ENCODE measurements at places on chromosomes 16 and 17.

- no peak overlapping the region for H3K27ac ChIP-seq
- H3K36me3 ChIP-seq: no peaks in the 10 kb centered on the region
- no peaks in the 10 kb centered on the region for H3K27me3 ChIP-seq
- DNase-seq: no peak
- H3K4me1 ChIP-seq: no peaks in the 10 kb centered on the region
These were observed 973.5 kb downstream of the CDH11 start for GRCh38 chr16:64148356-64148755.

DNA sequence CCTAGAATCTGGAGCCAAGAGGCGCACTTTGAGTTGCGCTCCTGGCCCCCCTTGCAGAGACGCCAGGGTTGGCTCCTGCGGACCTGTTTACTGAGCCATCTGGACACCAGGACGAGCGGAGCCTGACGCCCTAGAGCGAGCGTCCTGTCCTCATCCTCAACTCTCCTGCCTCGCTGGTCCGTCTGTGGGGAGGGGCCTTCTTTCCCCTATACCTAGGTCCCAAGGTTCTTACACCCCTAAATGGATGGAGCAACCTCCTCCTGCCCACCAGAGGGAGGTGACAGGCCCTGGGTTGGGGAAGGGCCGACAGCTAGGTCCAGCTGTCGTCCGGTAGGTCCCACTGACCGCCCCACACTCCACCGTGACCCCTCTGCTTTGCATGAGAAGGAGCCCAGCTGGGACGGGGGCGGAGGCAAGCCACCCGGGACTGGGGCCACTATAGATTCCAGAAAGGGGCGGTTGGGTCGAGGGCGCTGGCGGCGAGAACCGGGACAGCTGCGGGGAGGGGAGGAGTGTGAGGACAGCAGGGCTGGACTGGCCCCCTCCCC is 3.1 kb upstream of the LHX1 start:
- no peak for DNase-seq
- no peak overlapping the region for H3K27ac ChIP-seq
- no peak overlapping the region for H3K4me3 ChIP-seq
- peaks cover 33% of the 10 kb centered on the region for H3K4me1 ChIP-seq

DNA sequence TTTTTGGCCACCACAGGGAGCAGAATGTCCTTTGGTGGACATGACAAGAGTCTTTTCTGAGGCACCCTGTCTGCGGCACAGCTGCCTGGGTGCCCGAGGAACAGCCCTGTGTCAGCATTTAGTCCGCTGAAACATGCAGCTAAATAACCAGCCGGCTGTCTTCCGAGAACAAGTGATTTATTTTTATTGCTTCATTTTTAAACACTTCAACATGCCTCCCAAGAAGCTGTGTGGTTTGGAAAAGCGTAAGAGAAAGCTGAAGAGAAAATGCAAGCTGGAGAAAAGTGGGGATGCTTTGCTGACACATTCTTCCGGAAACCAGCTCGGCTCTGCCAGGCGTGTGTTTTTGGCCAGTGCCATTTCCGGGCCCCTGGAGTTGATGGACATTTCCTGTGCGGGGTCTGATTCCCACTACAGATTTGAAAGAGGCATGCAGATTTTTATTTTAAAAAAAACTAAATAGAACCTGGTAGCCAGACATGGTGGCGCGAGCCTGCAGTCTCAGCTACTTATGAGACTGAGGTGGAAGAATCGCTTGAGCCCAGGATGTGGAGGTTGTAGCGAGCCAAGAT is 94.7 kb downstream of the SEC14L1 start:
- H3K4me1 ChIP-seq: no peaks in the 10 kb centered on the region
- no peak overlapping the region for H3K27ac ChIP-seq
- no peaks in the 10 kb centered on the region for H3K36me3 ChIP-seq
- H3K27me3 ChIP-seq: peaks cover 2% of the 10 kb centered on the region

- no peaks in the 10 kb centered on the region for H3K36me3 ChIP-seq
- no peak overlapping the region for H3K4me3 ChIP-seq
- H3K4me1 ChIP-seq: peaks cover 24% of the 10 kb centered on the region
- peak overlapping the region; percentile 6 for H3K27ac ChIP-seq
- no peaks in the 10 kb centered on the region for H3K27me3 ChIP-seq
These were observed 4.5 kb downstream of the C17orf50 start for GRCh38 chr17:35765086-35765710.

DNA sequence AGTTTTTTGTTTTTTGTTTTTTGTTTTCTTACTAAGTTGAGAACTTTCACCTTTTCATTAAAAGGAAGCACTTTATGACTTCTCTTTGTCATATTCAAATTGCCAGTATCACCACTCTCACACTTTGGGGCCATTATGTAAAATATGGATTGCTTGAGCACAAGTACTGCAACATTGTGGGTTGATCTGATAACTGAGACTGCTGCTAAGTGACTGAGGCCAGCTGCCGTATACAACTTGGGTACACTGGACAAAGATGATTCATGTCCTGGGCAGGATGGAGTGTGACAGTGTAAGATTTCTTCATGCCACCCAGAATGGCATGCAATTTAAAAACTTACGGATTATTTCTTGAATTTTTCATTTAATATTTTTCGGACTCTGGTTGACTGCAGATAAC is 7.8 kb downstream of the TTC19 start:
- no peaks in the 10 kb centered on the region for H3K27me3 ChIP-seq
- no peak overlapping the region for H3K27ac ChIP-seq
- peaks cover 40% of the 10 kb centered on the region for H3K36me3 ChIP-seq

DNA sequence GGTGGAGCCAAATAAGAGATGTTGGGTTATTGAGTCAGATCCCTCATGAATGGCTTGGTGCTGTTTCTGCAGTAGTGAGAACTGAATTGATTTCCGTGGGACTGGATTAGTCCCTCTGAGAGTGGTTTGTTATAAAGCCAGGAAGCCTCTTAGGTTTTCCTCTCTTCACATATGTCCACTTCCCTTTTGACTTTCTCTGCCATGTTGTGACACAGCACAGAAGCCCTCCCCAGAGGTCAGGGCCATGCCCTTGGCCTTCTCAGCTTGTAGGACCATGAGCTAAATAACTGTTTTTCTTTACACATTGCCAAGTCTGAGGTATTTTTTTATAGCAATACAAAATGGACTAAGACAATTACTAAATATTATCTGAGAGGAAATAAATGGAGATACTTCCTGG is 10.3 kb upstream of the HAPSTR1 start:
- no peak for DNase-seq
- H3K4me1 ChIP-seq: peaks cover 8% of the 10 kb centered on the region
- H3K27ac ChIP-seq: no peak overlapping the region
- no peak overlapping the region for H3K4me3 ChIP-seq
- H3K36me3 ChIP-seq: no peaks in the 10 kb centered on the region

DNA sequence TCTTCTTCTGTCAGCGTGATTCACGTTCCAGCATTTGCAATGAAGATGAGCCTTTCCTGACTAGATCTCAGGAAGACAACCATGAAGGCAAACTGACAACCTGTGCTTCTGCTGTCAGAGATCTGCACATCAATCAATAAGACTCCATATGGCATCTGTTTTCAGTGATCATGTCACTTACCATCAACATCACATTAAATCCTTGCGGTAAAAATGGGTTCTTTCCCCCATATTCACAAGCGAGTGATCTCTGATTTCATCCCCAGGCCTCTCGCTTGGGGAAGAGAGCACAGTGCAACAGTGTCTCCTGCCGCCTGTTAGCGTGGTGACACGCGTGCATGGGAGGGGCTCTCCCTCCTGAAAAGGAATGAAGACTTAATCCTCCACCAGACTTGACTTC is 11.1 kb downstream of the NACA2 start:
- no peaks in the 10 kb centered on the region for H3K36me3 ChIP-seq
- DNase-seq: no peak
- no peaks in the 10 kb centered on the region for H3K27me3 ChIP-seq

DNA sequence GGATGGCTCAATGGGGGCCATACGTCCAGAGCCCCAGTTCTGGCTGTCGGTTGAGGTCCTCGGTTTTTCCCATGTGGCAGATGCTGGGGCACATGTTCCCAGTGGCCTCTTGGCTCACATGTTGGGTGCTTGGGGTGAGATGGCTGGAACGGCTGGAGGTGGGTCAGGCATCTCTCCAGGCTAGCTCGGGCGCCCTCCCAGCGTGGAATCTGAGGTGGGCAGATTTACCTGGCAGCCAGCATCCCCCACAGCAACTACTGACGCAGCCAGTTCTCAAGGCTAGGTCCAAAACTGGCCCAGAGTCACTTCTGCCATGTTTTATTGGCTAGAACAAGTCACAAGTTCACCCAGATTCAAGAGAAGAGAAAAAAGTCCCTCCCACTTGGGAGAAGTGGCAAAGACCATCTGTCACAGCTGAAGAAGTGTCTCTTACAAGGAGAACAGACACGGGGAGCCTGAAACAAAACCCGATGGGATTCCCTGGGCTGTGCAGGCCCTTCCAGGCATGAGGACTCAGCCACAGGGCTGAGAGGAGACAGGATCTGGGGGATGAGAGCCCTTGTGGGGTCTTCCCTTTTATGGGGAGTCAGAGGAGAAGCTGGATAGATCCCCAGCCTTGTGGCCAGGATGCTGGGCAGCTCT is 15.2 kb downstream of the ACE start:
- H3K27me3 ChIP-seq: no peaks in the 10 kb centered on the region
- H3K27ac ChIP-seq: no peak overlapping the region
- H3K36me3 ChIP-seq: no peaks in the 10 kb centered on the region
- H3K4me1 ChIP-seq: no peaks in the 10 kb centered on the region
- no peak for DNase-seq
- H3K4me3 ChIP-seq: no peak overlapping the region

GRCh38 chr16:47574091-47575054 is 113.2 kb downstream of the PHKB start:
- no peak overlapping the region for H3K4me3 ChIP-seq
- no peaks in the 10 kb centered on the region for H3K4me1 ChIP-seq
- no peaks in the 10 kb centered on the region for H3K36me3 ChIP-seq

- no peaks in the 10 kb centered on the region for H3K27me3 ChIP-seq
- H3K36me3 ChIP-seq: no peaks in the 10 kb centered on the region
- H3K4me1 ChIP-seq: peaks cover 3% of the 10 kb centered on the region
- peak; percentile 26 for DNase-seq
These were observed 935 bp downstream of the USP32 start for GRCh38 chr17:60390925-60391470.

DNA sequence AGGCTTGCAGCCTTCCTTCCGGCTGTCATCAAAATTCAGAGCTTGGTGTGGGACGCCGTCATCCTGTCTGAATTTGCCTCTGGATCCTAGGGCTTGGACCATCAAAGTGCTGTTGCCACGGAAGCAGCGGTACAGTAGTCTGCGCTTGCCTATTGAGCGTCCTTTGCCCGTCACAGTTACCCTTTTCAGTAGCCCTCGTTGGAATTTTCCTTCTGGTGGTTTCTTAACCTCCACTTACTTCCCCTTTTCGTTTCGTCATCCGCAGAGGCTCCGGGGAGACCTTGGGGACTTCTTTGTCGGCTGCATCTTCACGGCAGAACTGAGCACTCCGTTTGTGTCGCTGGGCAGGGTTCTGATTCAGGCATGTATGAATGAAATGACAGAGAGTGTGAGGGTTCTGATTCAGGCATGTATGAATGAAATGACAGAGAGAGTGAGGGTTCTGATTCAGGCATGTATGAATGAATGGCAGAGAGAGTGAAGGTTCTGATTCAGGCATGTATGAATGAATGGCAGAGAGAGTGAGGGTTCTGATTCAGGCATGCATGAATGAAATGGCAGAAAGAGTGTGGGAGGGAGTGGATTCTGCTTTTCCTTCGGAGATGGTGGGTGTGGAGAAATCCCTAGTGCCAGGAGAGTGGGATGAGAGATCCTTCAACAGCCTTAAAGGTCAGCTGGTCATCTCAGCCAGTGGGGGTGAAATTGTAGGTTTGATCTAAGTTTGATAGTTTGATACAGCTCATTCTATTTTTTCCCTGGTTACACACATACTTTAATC is 8.0 kb downstream of the TLCD3A start:
- H3K27ac ChIP-seq: no peak overlapping the region
- H3K4me3 ChIP-seq: no peak overlapping the region
- H3K36me3 ChIP-seq: peaks cover 54% of the 10 kb centered on the region
- DNase-seq: peak; percentile 44
- H3K27me3 ChIP-seq: no peaks in the 10 kb centered on the region

DNA sequence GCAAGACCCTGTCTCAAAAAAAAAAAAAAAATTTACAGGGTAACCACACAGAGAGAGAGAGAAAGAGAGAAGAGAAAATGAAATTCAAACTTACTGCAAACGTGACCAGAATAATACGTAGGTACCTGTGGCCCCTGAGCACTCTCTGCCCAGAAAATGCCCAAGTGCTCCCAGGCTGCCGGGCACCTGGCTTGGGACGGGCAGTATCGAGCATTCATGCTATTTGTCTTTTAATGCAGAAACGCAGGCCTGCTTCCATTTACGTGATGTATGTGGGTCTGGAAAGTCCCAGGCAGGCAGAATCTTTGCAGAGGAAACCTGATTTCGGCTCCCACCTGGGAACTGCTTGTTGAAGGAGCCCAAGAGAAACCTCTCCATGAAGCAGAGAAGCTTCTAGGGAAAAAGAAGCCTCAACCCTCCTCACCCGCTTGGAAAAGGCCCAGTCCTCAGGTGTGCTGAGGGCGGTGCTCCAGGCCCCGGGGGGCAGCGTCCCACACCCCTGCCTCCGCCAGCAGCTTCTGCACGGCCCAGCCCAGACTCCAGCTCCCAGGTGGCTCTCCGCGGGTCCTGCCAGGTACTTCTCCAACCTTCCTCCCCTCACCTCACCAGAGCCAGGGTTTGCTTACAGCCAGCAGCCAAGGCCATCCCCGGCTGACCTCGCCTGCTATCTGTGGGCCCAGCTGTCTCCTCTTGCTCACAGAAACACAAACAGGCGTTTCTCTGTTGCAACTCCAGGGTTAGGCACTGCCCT is 14.0 kb downstream of the RPH3AL start:
- H3K27me3 ChIP-seq: no peaks in the 10 kb centered on the region
- no peak overlapping the region for H3K27ac ChIP-seq
- no peak overlapping the region for H3K4me3 ChIP-seq
- no peaks in the 10 kb centered on the region for H3K36me3 ChIP-seq

DNA sequence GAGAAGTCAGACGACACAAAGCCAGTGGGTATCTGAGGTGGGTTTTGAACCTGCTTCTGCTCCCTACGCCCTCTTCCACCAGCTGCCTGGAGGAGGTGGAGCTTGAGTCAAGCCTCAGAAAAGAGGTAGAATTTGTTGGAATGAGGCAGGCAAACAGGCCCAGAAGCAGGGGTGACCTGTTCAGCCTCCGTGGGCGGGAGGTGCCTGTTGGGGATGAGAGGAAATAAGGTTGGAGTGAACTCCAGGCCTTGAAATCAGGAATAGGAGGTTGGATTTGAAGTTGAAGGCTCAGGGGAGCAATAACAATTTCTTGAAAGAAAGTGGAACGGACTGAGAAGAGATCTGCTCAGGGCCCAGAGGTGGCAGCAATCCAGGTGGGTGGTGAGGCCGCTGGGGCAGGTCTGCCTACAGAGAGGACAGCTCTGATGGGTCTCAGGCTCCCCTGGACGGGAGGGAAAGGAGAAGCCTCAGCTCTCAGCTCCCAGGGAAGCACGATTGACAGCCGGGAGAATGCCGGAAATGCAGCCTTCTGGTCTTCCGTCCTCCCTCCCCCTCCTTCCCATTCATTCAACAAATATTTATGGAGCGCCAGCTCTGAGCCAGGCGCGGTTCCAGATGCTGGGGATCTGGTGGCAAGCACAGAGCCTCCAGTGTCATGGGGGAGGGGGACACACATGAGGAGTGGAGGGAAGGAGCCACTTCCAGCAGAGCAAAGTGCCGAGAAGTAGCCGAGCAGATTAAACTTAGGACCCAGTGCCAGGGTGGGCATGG is 61.9 kb upstream of the CIBAR2 start:
- DNase-seq: peak; percentile 69
- peaks cover 4% of the 10 kb centered on the region for H3K27me3 ChIP-seq
- no peak overlapping the region for H3K4me3 ChIP-seq
- H3K4me1 ChIP-seq: peaks cover 24% of the 10 kb centered on the region

- H3K4me1 ChIP-seq: no peaks in the 10 kb centered on the region
- H3K36me3 ChIP-seq: no peaks in the 10 kb centered on the region
- H3K27ac ChIP-seq: no peak overlapping the region
- H3K27me3 ChIP-seq: no peaks in the 10 kb centered on the region
- H3K4me3 ChIP-seq: no peak overlapping the region
These were observed 216.6 kb upstream of the IRX3 start for GRCh38 chr16:54503011-54503855.
